ENCODE measurements at places on chromosomes 7 and 10.

DNA sequence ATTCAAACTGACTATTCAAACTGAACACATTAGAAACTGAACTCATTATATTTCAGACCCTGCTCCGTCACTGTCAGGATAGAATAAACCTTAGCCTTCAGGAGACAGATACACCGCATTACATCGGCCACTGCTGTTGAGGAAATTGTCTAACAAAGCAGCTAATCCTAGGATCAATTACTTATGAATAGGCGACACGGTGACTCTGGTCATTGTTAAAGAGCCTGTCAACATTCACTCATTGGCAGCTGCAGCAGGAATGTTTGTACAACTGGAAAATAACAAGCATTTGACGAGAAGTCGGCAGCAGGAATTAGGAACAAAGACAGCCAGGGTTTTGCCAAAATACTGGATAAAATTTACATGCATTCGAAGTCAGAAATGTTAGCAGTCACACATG, 112.0 kb upstream of the MKX start:
- DNase-seq: no peak

- no peak for DNase-seq
Observed at GRCh38 chr10:118701529-118702323, 53.0 kb downstream of the CACUL1 start.

DNA sequence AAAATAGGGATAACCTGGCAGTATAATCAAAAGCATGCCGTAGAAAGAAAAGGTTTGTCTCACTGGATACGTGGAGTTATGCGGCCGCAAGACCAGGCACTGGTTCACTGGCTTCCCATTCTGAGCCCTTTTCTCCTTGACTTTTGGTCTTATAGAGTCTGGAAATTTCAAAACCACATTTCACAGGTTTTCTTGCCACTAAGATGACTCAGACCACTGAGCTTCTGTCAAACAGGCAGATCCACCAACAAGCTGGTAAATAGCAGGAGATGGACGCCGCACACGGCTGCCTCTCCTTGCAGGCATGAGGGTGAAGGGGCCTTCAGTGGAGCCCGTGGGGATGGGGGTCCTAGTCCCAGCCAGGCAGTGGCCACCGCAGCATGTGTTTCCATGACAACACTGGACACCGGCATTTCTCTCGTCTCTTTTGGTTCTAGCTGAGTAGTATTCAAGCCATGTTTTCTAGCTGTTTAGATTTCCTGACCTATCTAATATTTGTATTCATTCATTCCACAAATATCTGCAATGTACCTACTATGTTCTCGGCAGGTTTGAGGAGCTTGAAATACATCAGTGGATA, 55.5 kb downstream of the KLF6 start:
- no peak for DNase-seq

- DNase-seq: no peak
Observed at GRCh38 chr7:79495544-79496272, 42.2 kb upstream of the MAGI2 start.

DNA sequence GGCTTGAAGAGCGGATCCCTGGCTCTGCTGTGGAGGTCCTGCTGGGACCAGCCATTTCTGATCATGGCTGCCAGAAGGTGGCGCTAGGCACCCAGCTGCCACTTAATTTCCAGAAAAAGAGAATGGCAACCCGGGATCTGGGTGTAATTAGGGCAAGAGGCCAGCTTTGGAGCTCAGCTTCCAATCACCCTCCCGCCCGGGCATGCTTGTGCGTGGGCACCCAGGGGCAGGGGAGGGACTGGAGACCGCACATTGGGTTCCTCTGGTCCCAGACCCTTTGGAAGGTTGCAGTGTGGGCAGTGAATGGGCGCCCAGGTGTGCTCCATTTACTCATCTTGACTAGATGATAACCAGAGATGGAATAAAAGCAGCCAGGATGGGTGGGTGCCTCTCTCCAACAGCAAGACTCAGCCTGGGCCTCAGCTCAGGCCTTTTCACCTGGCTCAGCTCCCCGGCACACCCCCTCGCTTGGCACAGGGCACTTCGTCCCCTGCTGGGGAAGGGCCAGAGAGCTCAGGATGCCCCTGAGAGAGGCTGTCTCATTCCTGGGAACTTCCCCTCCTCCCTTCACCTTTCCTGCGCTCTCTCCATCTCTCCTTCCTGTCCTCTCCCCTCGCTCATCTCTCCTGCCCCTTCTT, 14.7 kb downstream of the FAM241B start:
- DNase-seq: no peak

- DNase-seq: no peak
Observed at GRCh38 chr10:595473-595872, 94.0 kb downstream of the DIP2C start.

All from activated CD8-positive, alpha-beta memory T cell treated with anti-CD3 and anti-CD28 coated beads for 4 hours (primary cell).